ENCODE measurements at places on chromosomes 2 and 18. TPM values are rescaled to one million over a fixed set of nuclear protein-coding genes. Genes with fewer than 3 reads are reported as not detected.

DNA sequence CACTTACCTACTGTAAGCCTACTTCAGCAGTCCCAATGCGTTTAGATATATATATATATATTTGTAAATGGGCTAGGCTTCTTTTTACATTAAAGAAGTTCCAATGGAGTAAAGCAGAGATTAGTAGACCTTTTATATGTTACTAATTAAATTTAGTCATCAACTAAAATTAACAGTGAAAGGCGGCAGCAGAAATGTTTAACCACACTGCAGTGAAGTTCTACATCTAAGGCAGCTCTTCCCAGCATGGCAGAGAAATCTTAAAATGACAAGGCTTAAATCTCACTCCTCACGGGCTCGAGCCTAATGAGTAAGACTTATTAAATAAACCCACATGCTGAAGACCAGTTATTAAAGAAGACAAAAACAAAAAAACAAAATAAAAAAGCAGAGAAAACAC, 19.1 kb upstream of the KANSL1L start:
- no peak for DNase-seq

DNA sequence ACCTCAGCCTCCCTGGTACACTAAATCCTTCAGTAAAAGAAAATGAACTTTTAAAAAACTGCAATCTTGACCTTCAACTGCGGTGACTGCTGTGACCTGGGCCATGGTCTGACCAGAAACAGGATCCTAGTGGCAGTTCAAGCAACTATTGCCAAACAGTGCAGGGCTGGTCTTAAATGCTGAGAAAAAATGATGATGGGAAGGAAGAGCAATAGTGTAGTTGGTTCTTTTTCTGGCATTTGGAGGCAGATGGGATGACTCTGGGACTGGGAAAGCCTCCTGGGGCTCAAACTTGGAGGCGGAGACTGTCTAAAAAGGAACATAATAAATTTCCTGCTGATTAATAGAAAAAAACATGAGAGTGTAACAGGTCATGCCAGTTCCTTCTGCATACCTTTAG, 45.4 kb downstream of the CHN1 start:
- no peak for DNase-seq

EIF2B4 gene
- total RNA-seq, result 41.2 TPM

DNA sequence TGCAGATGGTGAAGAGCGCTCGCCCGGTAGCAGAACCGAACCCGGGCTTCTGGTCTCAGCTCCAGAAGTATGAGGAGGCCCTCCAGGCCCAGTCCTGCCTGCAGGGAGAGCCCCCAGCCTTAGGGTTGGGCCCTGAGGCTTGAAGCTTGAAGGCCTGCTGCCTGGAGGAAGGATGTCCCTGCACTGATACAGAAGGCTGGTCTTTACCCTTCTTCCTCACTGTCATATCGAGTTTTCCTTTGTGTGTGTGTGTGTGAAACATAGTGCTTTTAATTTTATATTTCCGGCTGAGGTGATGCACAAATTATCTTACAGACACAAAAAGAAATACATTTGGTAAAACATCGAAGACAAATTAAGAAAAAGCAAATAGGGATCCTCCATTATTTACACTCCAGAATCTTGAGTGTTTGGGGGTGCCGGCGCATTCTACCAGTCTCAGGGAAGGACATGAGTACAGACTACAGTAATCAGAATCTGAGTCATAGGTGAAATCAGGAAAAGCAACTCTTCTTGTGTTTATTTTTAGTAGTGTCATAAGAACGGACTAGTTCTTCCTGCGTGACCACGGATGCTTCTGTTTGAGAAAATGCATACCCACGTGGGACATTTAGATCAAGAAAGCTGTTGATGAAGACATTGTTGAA, 1.3 kb downstream of the DUSP28 start:
- DNase-seq, result no peak

- DNase-seq, result no peak
Measured at GRCh38 chr2:50133766-50134165, 898.2 kb downstream of the NRXN1 start.

CD8A gene
- total RNA-seq, result 356 TPM

MYO7B gene
- 0.62 TPM for total RNA-seq

DSG1 gene
- not detected for total RNA-seq

- DNase-seq, result no peak
Measured at GRCh38 chr2:44462934-44463849, 101.4 kb downstream of the CAMKMT start.

- DNase-seq, result no peak
Measured at GRCh38 chr2:111896024-111896423, 2.4 kb upstream of the MERTK start.

TMEM198 gene
- total RNA-seq, result 3.5 TPM

- no peak for DNase-seq
Measured at GRCh38 chr2:16179701-16180416, 239.5 kb downstream of the MYCN start.

DNA sequence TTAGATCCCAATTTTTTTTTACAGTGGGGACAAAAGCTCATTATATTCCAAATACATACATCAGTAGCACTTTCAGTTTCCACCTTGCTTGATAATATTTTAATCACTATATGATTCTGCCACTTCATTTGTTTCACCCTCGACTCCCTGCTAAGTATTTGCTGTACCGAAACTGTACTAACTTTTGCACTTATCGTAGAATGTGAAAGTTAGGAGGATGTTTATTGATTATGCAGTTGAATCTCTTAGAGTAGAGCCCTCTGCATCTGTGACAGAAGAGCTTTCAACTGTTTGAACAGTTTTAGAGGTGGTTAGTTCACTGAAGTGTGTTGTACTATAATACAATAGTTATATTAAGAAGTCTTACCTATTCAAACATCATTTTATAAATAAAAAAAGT, 20.8 kb downstream of the NCOA1 start:
- DNase-seq, result no peak

DNA sequence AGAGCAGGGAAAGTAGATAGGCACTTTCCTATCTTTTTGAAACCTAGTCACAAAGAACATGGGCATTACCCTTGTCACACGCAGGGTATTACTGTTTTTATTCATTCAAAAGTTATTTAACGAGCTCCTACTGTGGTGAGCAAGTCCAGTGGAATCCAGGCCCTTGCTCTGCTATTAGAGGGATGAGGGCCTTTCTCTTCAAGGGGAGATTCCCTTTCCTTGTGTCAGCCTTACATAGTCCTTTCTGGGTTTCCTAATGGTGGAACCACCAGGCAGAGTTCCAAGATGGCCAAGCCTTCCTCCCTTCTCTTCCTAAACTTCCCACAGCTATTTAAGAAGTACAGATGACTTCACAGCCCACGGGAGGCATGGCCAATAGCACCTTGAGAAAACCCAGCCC, 64.6 kb downstream of the SPTBN1 start:
- no peak for DNase-seq

GRCh38 chr2:105325389-105325963, 4.1 kb downstream of the TGFBRAP1 start:
- DNase-seq, result no peak

DNA sequence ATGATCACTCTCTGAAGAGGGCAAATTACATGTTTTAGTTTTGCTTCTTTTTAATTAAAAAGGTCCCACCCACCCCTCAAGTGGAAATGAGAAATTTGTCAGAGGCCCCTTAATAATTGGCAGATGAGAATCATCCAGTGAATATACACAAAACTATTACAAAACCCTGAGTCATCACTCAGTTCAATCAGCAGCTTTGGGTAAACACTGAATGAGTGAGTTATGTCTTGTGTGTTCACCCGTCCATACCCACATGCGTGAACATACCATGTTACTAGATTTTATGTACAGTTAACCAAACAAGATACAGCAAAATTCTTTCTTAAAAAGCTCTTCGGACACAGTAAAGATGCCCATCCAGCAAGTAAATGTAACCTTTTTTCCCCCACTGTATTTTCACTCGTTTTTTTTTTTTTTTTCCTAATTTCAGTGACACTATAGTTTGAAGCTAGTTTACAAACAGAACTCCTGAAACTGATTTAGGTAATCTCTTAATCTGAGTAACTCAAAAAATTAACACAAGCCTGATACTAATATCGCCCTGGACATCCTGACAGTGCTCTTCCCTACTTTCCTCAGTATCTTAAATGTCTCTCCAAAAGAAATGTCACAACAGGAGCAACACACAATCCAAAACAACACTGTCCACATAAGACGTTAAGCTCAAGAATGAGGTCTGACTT, 1.4 kb downstream of the PSME4 start:
- DNase-seq, result no peak

GRCh38 chr2:127612111-127612822, 33.7 kb upstream of the GPR17 start:
- no peak for DNase-seq

All from activated naive CD8-positive, alpha-beta T cell treated with anti-CD3 and anti-CD28 coated beads for 36 hours (primary cell).